ENCODE measurements at places on chromosomes 5 and 9.

DNA sequence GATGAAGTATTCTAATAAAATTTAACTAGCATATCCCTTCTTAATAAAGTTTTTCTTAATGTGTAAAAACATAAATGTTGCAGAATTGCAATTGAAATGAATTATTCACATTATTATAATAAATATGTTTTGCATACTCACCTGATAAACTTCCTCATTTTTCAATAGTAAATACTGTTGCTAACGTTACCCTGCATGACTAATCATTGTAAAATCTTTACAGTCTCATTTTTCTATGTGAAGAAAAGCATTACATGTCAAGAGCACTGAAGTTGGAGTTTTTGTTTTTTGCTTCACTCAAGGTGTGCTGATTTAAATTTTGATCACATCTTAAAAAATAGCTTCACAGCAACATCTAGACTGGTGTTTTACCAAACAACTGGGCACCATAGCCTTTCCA is 157.2 kb upstream of the CDH18 start:
- no peak for DNase-seq

DNA sequence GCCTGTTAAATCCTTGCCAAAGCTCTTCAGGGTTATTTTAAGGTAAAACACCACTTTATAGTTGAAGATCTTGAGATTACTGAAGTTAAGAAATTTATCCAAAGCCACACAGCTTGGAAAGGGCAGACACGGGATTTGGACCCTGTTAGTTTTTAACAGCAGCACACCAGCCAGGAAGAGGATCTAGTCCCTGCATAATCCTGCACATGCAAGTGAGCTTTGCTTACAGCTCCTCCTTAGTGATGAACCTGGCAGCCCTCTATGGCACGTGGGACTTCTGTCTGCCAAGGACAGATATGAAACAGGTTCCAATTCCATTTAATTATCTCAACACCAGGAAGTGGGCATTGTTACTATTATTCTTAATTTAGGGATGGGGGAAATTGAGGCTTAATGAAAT is 108.7 kb downstream of the TRIM32 start:
- DNase-seq = no peak

- no peak for DNase-seq
Observed at GRCh38 chr9:117545846-117546245, 131.0 kb upstream of the ASTN2 start.

DNA sequence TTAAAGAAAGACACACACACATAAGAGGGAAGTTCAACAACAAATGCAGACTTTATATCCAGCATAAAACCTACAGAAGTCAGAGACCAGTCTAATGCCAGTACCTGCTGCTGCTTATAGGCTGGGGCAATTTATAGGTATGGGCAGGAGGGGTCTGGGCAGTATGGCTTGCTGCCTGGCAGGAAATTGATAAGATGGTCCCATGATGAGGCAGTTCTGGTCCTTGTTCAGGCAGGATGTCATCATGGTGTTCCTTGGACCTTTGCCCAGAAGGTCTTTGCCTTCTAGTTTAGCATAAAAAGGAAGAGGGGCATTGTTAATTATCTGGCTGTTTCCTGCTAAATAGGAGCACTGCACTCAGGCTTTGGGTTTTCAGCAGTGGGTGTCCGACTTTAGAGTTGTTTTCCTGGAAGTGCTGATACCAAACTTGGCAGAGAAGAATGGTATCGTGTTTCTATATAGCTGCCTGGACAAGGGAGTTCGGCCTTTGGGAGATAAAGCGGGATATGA is 10.4 kb upstream of the PDCD1LG2 start:
- no peak for DNase-seq

- no peak for DNase-seq
Observed at GRCh38 chr5:37738057-37738691, 101.7 kb downstream of the GDNF start.

DNA sequence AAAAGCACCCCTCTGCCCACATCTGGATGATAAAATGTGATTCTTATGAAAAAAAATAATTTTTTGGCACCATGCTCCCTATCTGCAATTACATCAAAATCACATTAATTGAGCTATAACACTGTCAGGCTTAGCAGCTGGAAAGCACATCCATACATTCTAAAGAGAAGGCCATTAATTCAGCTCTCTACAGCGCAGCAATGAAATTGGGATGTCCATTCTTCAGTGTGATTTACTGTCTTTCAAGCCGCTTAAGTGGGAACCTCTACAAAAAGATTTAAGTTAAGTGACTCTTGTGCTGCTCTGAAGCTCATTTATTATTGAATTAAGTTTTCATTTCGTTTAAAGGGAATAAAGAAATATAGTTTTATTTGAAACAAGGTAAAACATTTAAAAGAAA is 171.3 kb downstream of the EBF1 start:
- no peak for DNase-seq

GRCh38 chr5:42894057-42894456 is 82.4 kb upstream of the SELENOP start:
- no peak for DNase-seq

DNA sequence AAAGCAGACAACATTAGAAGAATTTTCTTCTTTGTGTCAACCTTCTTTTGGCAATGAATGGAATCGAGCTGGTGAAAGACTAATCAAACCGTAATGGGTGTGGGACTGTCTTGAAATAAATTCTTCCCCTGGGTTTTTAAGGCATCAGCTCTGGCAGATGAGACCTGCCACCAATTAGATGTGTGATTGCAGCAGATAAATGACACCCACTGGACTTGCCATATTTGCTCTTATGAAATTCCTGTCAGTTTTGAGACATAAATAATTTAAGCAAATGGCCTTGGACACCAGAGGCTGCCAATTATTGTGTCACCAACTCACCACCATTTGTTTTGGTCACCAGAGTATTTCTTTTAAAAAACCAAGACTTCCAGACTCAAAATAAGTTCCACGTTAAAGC is 135.9 kb upstream of the RGMB start:
- no peak for DNase-seq

DNA sequence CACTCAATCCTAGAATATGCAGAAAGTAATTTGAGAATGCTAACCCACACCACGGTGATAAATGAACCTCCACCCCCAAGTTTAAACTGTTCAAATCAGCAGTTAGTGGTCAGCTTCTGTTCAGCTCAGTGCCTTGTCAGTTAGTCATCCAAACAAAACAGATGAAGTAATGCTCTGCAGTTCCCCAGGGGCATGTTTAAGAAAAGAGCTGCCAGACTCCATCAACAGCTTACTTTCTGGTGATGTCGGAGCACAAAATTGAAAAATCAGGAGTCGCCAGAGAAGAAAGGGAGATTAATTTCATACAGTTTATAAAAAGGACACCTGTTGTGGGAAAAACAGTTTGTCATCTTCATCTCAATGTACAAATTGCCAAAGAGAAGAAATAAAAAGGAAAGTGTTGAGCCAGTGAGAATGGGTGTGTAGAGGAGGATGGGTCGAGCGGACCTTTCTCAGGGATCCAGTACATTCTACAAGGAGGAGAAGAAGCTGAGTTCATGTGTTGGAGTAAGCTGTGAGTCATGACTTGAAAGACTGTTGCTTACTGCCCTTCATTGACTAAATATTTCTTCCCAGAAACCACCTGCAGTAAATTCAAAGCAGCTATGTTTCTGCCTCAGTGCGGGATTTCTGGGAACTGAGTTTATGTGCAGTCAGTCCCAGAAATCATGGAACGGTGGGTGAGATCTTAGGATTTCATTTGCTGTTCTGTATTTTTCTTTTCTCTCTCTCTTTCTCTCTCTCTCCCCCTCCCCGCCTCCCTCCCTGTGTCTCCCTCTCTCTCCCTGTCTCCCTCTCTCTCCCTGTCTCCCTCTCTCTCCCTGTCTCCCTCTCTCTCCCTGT is 13.7 kb downstream of the TRIO start:
- DNase-seq = no peak

DNA sequence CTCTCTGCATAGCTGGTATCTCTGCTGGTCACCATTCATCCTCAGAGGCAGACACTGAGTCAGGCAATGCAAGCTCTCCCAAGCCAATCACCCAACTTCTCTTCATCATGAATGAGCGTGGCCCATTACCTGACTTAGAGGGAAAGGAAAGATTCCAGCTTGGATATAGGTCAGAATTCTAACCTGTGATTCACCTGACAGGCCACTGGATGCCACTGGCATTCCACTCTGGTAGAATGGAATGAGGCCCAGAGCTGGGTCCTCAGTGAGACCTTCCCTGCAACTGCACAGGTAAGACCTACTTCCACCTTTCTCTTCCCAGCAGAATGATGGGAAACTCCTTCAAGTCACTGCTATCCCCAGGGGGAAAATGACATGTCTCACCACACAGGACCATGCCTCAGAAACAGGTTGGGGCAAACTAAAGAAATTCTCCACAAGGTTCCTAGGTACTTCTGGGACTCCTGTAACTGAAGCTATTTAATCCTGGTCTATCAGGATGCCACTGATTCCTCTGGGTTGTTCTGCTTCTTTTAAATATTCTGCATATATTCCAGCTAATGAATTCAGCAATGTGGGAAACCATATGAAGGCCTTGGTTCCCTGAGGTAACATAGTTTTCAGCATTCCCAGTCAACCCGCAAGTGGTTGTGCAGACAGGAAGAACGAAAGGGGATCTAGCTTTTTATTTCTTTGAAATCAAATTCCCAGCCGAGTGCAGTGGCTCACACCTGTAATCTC is 62.0 kb downstream of the SUSD1 start:
- DNase-seq = peak; percentile 61

- no peak for DNase-seq
Observed at GRCh38 chr5:171946000-171946781, 60.2 kb downstream of the FBXW11 start.

DNA sequence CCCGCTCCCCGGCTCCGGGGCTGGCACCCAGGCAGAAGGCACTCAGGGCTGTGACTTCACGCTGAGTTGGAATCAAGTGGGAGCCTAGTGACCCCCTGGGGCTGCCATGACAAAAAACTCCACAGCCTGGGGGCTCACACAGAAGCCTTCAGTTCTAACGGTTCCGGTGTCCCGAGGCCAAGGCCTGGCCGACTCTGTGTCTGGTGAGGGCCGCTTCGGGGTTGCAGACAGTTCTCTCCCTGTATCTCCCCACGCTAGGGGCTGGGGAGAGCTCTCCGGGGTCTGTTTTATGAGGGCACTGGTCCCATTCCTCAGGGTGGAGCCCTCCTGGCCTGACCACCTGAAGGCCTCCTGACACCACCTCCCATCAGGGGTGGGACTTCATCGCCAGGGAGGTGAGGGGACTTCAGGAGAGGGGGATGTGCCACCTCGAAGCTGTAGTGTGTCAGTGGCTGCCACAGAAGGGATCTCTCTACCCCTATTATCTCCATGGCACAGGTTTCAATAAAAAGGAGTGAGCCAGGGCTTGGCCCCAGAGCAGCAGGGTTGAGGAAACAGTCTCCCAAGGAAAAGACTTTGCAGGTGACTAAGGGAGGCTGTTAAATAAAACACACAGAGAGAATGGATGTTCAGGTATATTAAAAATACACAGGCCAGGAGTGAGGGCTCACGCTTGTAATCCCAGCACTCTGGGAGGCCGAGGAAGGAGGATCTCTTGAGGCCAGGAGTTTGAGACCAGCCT is 1.5 kb upstream of the SLC6A3 start:
- DNase-seq = no peak

- DNase-seq = no peak
Observed at GRCh38 chr9:88235615-88236014, 97.3 kb upstream of the SPATA31C2 start.

DNA sequence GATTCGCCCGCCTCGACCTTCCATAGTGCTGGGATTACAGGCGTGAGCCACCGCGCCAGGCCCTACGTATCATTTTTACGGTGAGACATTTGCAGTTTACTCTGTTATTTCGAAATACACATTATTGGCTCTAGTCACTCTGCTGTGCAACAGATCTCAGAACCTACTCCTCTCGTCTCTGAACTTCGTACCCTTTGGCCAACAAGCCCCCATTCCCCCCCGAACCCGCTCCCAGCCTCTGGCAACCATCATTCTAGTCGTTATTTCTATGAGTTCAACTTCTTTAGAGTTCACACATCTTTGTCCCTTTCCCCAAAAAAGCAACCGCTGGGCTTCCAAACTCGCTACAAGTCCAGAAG is 735 bp downstream of the PTGR1 start:
- peak; percentile 26 for DNase-seq

- no peak for DNase-seq
Observed at GRCh38 chr9:79684711-79685575, 113.2 kb downstream of the TLE4 start.

- no peak for DNase-seq
Observed at GRCh38 chr9:101593345-101593744, 1.4 kb downstream of the PPP3R2 start.

GRCh38 chr9:99264070-99264680 is 42.1 kb downstream of the SEC61B start:
- no peak for DNase-seq

DNA sequence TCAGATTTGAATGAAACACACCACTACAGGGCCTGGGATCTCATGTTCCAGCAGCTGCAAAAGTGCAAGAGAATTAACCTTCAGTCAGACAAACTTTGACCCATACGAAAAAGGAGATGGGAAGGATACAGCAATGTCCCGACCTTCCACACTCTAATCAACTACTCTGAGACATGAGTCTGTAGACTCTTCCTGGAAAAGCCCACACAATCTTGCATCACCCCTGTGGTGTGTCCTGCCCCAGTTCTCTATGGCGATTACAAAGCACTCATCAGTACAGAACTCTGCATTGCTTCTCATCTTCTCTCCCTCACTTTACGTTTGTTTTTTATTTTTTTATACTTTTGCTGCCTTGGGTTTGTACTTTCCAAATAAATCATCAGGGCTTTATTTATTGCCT is 241.0 kb upstream of the KIF2A start:
- DNase-seq = no peak

DNA sequence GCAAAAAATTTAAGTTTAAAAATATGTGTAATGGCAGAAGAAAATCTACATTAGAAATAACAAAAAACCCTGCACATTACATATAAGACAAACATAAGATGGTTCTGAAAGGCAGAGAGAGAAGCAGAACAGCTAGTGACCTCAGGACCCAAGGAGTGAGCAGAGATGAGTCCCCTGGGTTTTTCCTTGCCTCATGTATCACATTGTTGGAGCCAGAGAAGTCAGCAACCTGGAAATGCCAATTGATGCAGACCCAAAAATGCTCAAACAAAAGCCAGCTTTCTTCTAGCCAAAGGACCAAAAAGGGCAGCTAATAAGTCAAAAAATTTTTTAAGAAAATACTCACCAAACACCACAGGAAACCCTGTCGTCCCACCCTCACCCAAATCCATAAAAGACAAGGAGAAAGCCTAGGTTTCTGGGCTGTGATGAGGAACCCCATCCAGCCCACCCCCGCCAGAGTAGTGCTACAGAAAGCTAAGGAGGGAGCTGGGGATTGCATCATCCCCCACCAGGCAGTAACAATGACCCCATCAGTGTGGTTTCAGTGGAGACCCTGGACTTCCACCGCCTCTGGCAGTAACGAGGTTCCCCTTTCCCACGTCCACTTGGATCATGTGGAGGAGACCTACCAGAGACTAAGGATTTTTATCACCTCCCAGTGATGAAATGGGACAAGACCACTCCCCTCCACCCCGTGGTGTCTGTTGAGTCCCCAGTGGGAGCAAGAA is 17.6 kb downstream of the DENND1A start:
- no peak for DNase-seq

All from HuH-7.5 (cell line).